HCT116 (cell line): ENCODE measurements at places on chromosomes 3 and 15. TPM values are rescaled to one million over a fixed set of nuclear protein-coding genes. Genes with fewer than 3 reads are reported as not detected.

The ZDHHC23 gene
- 22.8 TPM for total RNA-seq

The MYZAP gene
- total RNA-seq = 5.8 TPM

The TIMP4 gene
- total RNA-seq = not detected

The IGDCC3 gene
- total RNA-seq = 0.44 TPM

The GOLGA8J gene
- not detected for total RNA-seq

The BCL2A1 gene
- total RNA-seq = 0.44 TPM

DNA sequence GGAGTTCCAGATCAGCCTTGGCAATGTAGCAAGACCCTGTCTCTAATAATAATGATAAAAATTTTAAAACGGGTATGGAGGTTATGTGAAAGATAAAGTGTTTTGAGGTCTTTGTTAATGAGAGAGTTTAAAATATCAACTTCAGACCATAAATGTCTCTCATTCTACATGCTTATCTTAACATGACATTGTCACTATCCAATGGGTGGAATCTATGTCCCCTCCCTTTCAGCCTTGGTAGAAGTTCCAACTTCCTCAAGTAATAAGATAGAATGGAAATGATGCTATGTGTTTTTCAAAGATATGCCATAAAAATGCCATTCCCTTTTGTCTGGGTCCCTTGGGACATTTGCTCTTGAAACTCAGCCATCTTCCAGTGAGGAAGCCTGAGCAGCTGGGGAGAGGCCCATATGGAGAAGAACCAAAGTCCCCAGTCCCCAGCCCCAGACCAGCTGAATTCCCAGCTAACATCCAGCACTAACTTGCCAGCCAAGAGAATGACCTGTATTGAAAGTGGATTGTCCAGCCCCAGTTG is 17.0 kb downstream of the RPSA start:
- H3K27ac ChIP-seq = no peak overlapping the region
- no peak for DNase-seq
- no peaks in the 10 kb centered on the region for H3K4me1 ChIP-seq
- no peak overlapping the region for H3K4me3 ChIP-seq
- H3K36me3 ChIP-seq = no peaks in the 10 kb centered on the region

- no peak overlapping the region for H3K27ac ChIP-seq
- no peaks in the 10 kb centered on the region for H3K27me3 ChIP-seq
- H3K4me1 ChIP-seq = no peaks in the 10 kb centered on the region
- no peak for DNase-seq
These were observed 39.2 kb upstream of the STRIT1 start for GRCh38 chr3:155332716-155333115.

- H3K4me3 ChIP-seq = no peak overlapping the region
- H3K4me1 ChIP-seq = no peaks in the 10 kb centered on the region
- H3K27me3 ChIP-seq = peaks cover 17% of the 10 kb centered on the region; the same call in 1 of the 2 replicates
- no peaks in the 10 kb centered on the region for H3K36me3 ChIP-seq
- DNase-seq = no peak
These were observed 42.3 kb downstream of the FGD5 start for GRCh38 chr3:14861031-14861430.

DNA sequence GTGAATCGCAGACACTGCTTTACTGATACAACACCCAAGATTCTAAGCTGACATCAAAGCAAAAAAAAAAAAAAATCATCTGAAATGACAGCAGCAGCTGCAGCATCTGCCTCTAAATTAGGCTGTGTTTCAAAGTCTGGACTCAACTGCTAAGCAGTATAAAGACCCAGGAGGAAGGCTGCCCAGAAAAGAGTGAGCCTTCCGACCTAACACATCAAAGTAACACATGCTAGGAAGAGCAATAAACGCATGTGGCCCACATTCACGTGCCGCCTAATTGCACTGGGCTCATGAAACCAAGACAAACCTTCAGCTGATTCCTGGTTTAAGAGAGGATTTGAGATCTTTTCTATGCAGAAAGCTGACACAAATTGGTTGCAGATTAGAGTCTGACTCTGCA is 317.1 kb downstream of the ZIC4 start:
- H3K27ac ChIP-seq = no peak overlapping the region
- H3K36me3 ChIP-seq = no peaks in the 10 kb centered on the region
- H3K4me3 ChIP-seq = no peak overlapping the region
- H3K4me1 ChIP-seq = no peaks in the 10 kb centered on the region

DNA sequence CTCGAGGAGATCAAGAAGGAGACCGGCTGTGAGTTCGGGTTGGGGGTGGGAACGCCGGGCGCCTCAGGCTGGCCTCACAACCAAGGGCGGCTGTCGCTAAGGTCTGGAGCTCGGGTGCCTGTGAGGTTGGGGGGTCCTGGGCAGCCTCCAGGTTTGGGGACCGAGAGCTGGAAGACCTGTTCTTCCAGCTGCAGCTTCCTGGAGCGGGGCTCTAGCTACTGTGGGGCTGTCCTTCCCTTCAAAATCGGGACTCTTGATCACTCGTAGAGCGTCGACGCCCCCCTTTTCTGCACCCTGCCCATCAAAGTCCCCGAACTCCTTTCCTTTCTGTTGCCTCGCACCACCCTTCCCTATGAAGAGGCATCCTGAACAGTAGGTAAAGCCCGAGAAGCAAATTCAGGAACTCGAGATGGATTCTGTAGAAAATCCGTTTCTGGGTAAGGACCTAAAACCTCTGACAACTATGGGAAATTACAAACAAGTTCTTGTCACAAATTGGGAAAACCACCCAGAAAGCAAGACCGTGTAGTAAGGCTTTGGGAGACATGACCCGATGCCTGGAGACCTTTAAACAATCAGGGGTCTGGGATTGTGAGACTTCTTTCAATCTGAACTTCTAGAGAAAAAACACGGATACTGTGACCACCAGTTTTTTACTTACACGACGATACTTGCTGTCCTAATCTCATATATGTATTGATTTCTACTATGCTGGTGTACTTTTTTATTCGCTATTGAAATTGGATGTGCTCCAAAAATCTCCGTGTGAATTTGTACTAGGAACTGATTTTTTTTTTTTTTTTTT is 556 bp downstream of the CHP1 start:
- peak overlapping the region; percentile 78 for H3K27ac ChIP-seq
- H3K36me3 ChIP-seq = no peaks in the 10 kb centered on the region
- no peaks in the 10 kb centered on the region for H3K27me3 ChIP-seq
- H3K4me3 ChIP-seq = peak overlapping the region; percentile 86
- DNase-seq = no peak
- peaks cover 6% of the 10 kb centered on the region; the same call in 1 of the 2 replicates for H3K4me1 ChIP-seq

DNA sequence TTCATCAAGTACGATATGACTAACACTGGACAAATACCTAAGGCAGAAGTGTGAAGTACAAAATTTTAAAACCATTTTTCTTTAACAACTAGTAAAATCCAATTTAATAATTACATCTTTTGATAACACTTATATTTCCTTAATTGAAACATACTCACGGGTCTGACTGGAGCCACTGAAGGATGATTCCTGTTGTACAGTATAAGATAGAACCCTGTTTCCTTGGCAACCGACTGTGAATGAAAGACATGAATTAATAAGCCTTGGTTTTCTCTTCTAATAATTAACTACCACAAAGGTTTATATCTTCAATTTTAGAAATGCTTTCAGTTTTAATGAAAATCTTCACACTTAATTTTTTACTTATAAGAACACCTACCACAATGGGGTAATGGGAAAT is 19.4 kb downstream of the DHX36 start:
- no peaks in the 10 kb centered on the region for H3K27me3 ChIP-seq
- DNase-seq = no peak

DNA sequence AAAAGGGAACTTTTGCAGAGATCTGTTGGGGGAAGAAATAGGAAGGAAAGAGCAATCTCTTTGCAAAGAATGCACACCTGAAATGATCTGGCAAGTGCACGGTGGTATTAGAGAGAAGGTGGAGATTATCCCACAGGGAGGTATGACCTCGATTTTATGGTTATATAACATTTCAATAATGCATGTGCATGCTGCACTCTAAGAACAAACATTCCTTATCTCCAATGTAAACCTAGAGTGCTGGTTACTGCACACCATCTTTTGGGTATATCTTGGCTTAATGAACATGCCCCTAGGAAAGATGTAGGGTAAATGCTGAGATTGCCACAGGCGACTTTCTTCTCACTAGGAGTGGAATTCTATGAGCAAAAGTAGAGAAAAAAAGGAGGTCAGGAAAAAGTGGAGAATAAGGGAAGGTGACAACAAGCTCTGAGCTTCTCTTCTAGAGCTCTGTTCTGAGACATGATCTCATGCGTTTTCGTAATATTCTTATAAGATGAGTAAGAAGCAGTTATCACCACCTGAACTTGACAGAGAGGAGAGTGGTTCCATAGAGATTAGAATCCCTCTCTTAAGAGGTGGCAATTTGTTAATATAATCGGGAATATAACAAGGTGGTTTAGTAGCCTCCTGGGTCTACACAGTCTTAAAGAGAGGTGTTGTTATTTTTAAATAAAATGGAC is 117.5 kb upstream of the TMC3 start:
- peaks cover 62% of the 10 kb centered on the region for H3K27me3 ChIP-seq
- no peaks in the 10 kb centered on the region for H3K4me1 ChIP-seq
- H3K4me3 ChIP-seq = no peak overlapping the region
- H3K27ac ChIP-seq = no peak overlapping the region
- DNase-seq = no peak

GRCh38 chr3:124620600-124621063 is 109.6 kb upstream of the UMPS start:
- no peaks in the 10 kb centered on the region for H3K36me3 ChIP-seq
- no peaks in the 10 kb centered on the region for H3K27me3 ChIP-seq
- no peak for DNase-seq
- 0 out of 2 replicates have a peak overlapping the region, but pooled peaks have one; percentile 1 for H3K4me3 ChIP-seq
- H3K27ac ChIP-seq = no peak overlapping the region
- H3K4me1 ChIP-seq = peaks cover 7% of the 10 kb centered on the region; the same call in 1 of the 2 replicates

- no peaks in the 10 kb centered on the region for H3K27me3 ChIP-seq
- no peaks in the 10 kb centered on the region for H3K4me1 ChIP-seq
- DNase-seq = no peak
These were observed 75.4 kb downstream of the PPM1L start for GRCh38 chr3:160831401-160831800.

DNA sequence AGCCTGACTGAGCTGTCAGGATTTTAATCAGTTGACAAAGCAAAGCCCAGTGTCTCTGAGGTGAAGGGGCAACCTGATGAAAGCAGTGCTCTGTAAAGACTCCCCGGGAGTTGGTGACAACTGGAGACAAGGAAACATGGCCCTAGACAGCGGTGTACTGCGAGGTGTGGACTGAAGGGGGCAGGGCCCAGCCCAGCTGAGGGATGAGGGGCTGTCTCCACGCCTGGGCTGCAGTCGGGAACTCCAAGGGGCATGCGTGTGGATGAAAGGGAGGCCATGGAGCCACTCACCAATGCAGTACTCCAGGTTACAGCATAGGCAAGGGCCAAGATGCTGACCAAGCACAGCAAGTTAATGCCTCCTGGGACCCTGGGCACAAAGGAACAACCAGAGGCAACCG is 45.1 kb downstream of the SCAP start:
- no peak overlapping the region for H3K4me3 ChIP-seq
- H3K36me3 ChIP-seq = peaks cover 3% of the 10 kb centered on the region; the same call in 1 of the 2 replicates
- H3K27ac ChIP-seq = no peak overlapping the region
- DNase-seq = no peak
- H3K27me3 ChIP-seq = no peaks in the 10 kb centered on the region

DNA sequence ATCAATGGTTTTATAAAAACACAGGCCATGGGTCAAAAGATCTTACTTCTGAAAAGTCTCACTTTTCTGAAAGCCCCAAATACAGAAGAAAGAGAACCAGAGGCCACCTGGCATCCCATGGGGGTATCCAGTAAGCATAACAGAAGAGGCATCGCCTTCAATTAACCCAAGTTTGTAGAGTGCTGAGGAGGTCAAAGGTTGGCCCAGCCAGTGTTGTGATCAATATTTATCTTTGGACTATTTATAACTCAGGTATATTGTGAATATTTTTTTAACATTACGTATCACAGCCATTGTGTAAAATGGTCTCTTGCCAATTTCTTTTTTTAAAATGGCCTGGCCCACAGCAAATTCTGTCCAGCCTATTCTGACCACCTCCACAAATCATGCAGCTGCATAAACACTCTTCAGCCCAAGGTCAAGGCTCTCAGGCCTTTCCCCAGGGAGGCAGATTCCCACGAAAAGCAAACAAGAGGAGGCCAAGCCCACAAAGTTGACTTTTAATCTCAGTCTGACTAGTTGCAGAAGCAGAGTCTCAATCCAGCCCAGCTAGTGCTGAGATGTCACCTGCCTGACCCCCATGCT is 26.2 kb upstream of the SPTBN5 start:
- H3K27me3 ChIP-seq = no peaks in the 10 kb centered on the region
- H3K27ac ChIP-seq = no peak overlapping the region
- peaks cover 11% of the 10 kb centered on the region for H3K4me1 ChIP-seq

GRCh38 chr3:78154521-78155186 is 1114.8 kb downstream of the ROBO2 start:
- DNase-seq = no peak
- no peaks in the 10 kb centered on the region for H3K36me3 ChIP-seq
- no peaks in the 10 kb centered on the region for H3K4me1 ChIP-seq
- H3K4me3 ChIP-seq = no peak overlapping the region
- H3K27me3 ChIP-seq = no peaks in the 10 kb centered on the region
- H3K27ac ChIP-seq = no peak overlapping the region

- H3K4me1 ChIP-seq = peaks cover 67% of the 10 kb centered on the region
- DNase-seq = no peak
- no peak overlapping the region for H3K4me3 ChIP-seq
- H3K27ac ChIP-seq = peak overlapping the region; percentile 83; the same call in 1 of the 2 replicates
- peaks cover 7% of the 10 kb centered on the region; the same call in 1 of the 2 replicates for H3K36me3 ChIP-seq
These were observed 6.2 kb downstream of the ETV5 start for GRCh38 chr3:186102687-186103086.

DNA sequence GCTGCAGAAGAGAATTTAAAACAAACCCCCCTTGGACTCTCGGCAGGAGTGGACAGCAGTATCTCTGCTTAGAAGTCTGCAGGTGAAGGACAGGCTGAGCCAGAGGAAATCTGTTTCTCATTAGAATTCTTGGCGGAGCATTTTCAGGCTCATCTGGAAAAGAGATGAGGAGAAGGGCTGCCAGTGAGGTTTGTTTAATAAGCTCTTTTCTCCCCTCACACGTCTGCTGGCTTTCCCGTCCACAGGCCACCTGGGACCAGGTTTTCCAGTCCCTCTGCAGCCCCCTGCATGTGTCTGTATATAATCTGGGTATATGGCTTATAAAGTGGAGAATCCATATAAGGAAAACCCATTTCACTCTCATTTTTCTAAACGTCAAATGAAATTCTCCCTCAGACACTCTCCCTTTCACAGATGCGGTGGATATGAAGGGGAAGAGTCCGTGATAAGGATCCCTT is 155.4 kb upstream of the TPM1 start:
- H3K4me3 ChIP-seq = no peak overlapping the region
- H3K27me3 ChIP-seq = no peaks in the 10 kb centered on the region
- no peak for DNase-seq

DNA sequence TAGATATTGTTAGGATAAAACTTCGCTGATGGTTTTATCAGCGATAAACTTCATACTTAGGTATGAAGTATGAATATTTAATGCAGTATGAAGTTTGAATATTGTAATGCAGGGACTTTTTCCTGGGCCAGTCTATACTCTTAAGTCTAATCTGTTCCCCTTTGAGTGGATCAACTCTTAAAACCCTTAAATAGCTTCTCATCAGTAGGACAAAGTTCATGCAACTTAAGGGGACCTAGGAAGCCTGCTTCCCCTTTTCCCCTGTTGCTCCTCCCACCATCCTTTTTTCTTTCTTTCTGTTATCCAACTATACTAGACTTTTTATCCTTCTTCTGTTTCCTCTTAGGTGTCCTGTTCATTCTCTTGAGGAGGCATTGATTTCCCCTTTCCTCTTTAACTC is 78.7 kb downstream of the MITF start:
- H3K4me1 ChIP-seq = no peaks in the 10 kb centered on the region
- H3K27me3 ChIP-seq = no peaks in the 10 kb centered on the region
- no peak overlapping the region for H3K4me3 ChIP-seq
- DNase-seq = no peak
